ENCODE measurements at places on chromosomes 11 and 22.

DNA sequence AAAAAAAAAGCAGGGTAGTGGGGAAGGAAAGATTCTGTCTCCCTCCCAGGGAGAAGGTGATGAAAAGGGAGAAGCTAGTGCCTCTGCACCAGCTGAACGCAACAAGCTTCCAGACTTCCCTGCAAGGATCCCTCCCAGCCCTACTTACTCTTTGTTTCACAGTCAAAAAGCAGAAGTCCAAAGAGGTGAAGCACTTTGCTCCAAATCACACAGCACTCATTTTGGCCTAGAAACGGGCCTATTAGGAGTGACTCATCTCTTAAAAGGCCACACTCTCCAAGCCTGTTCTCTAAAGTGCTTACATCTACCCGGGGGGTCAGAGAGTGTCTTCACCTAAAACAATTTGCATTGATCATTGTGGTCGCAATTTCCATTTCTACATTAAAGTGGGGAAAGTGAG is 17.7 kb upstream of the GRK3 start:
- peak; percentile 24 for DNase-seq

DNA sequence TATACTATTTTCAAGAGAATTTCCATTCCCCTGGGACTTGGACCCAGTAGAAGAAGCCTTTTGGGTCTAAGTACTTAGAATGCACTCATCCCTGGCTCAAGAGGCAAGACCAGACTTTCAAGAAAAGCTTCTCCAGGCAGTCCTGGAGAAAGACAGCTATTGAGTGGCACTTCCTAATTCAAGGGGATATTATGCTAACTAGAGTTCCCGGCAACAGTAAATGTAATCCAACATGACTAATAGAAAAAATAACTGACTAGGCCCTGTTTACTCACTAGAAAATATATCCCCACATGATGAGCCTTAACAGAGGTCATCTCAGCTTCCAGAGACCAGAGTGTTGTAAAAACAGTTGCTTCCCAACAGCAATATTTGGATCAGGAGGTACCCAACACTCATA is 47.2 kb upstream of the AKIP1 start:
- no peak for DNase-seq

- no peak for DNase-seq
Observed at GRCh38 chr11:119307974-119308373, 9.0 kb downstream of the MCAM start.

DNA sequence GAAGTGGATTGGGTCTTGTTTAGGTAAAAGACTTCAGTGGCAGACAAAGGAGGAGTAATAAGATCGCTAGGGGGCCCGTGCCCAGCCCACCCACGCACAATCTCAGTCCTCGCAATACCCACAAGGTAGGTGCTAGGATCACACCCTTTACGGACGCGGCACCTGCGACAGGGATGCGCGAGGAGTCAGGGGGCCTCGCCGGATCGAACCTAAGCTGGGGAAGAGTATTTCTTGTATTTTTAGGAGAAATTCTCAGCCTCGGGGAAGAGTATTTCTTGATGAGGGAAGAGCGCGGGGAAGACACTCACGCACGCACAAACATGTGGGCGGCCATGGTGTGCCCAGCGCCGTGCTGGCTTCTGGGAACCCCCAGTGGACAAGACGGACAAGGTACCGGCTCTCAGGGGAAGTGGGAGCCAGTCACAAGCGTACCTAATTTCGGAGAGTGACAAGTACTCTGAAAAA is 745 bp upstream of the FAM118A start:
- DNase-seq, result no peak

GRCh38 chr11:8375932-8376331 is 112.3 kb upstream of the LMO1 start:
- DNase-seq, result no peak

GRCh38 chr22:17639247-17639741 is 737 bp downstream of the BCL2L13 start:
- peak; percentile 24 for DNase-seq

- no peak for DNase-seq
Observed at GRCh38 chr11:100778166-100778785, 91.2 kb downstream of the ARHGAP42 start.

DNA sequence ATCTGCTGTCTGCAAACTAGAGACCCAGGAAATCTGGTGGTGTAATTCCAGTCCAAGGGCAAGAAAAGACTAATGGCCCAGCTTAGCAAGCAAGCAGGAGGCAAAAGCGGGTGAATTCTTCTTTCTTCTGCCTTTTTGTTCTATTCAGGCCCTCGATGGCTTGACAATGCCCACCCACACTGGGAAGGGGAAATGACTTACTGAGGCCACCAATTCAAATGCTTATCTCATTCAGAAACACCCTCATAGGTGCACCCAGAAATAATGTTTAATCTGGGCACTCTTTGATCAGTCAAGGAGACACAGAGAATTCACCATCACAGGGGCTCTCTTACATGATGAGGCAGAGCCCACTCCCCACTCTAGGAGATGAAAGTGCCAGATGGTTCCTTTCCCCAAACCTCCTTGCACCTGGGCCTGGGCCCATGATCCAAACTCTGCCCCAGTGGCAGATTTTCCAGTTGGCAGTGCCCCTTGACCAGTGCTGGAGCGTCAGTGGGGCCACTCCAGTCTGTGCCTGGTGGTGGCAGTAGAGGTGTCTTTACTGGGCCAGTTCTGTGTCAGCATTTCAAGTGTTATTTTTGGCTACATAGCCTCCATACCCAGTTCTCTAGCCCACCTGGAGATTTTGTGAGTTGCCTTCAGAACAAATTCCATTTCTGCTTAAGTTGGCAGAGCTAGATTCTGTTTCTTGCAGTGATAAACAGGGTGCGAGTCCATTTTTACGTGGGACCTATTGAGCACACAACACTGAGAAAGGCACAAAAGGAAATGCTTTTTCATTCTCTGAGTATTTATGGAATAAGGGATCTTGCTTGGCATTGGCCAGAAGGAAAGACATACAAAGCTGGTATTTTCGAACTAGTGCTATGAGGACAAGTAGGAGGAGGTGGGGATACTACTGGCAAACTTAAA is 7.5 kb downstream of the ELMOD1 start:
- DNase-seq, result no peak

GRCh38 chr22:48896766-48897644 is 930.7 kb downstream of the BRD1 start:
- DNase-seq, result no peak

DNA sequence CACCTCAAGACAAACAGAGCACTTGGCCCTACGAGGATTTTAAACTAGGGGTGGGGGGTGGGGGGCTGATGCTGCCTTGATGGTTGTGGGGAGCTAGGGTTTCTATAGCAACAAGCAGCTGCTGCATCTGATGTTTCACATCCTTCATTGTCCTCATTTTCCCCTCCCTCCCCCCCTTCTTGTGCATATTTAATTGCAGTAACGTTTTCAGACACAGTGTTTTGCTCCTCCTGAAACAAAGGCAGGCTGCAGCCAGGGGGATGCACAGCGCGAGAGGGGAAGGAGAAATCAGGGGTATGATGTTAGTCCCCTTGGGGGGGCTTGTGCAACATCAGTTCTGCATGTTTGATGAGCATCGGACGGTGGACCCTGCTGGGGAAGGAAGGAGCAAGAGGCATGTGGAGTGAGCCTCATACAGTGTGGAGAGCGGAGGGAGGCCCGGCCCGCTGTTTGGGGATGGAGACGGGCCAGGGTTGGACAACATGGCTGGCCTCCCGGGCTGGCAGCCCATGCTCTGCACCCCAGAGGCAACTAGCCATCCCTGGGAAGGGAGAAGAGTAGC is 208.3 kb downstream of the CEP164 start:
- DNase-seq, result no peak
